ENCODE measurements at places on chromosomes 6 and 20. TPM values are rescaled to one million over a fixed set of nuclear protein-coding genes. Genes with fewer than 3 reads are reported as not detected.

DNA sequence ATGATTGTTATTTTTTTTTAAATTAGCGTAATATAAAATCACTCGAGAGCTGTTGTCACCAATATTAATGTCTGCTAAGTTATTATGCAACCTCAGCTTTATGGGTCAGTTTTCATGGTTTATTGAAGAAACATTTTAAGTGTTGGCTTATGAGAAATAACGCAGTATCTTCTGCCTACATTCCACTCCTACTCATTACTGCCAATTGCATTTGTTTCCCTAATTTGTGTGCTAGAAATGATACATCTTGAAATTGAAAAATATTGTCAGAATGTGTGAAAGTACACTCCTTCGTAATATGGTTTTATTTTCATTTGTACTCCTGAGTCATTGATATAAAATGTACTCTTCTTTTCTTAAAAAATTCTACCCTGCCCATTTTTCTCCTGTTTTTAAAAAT lies 333.3 kb upstream of the HSF2 start:
- no peaks in the 10 kb centered on the region for H3K27me3 ChIP-seq
- H3K27ac ChIP-seq = no peak overlapping the region
- no peaks in the 10 kb centered on the region for H3K36me3 ChIP-seq
- H3K4me3 ChIP-seq = no peak overlapping the region
- DNase-seq = no peak

DNA sequence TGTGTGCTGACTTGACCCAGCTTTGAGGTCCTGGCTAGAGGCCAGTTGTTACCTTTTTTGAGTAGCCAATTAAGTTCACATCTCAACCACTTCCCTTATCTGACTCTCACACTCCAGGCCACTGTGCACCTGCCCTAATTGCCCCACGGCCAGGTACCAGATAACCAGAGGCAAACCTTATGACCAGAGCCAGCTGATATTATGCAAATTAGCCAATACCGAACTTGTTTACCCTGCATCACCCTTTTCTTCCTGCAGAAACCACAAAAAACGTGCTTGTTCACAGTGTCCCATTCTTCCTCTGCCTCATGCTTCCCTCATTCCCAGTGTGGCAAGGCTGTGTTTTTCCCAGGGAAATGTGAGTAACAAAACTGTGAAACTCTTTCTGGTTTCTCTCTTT lies 89.3 kb downstream of the HTR1B start:
- no peaks in the 10 kb centered on the region for H3K36me3 ChIP-seq
- no peak overlapping the region for H3K27ac ChIP-seq
- peak; percentile 2 for DNase-seq
- H3K4me3 ChIP-seq = no peak overlapping the region

DNA sequence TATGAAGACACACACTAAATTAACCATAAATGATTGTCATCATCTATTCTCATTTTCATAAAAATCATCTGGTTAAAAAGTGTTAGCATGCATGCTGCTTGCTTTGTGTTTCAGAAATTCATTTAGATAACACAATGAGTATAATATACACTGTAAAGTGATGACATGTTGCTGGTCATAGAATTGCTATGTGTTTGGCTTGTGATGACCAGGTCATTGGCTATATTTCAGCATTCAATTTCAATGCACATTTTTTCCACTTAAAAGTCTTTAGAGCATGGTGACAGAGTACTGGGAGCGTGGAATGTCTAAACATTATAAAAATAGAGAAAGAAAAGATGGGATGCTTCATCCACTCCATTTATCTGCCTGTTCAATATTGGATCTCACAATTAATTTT lies 1291.1 kb upstream of the MAP3K7 start:
- no peak overlapping the region for H3K27ac ChIP-seq
- no peaks in the 10 kb centered on the region for H3K4me1 ChIP-seq
- no peaks in the 10 kb centered on the region for H3K27me3 ChIP-seq

DNA sequence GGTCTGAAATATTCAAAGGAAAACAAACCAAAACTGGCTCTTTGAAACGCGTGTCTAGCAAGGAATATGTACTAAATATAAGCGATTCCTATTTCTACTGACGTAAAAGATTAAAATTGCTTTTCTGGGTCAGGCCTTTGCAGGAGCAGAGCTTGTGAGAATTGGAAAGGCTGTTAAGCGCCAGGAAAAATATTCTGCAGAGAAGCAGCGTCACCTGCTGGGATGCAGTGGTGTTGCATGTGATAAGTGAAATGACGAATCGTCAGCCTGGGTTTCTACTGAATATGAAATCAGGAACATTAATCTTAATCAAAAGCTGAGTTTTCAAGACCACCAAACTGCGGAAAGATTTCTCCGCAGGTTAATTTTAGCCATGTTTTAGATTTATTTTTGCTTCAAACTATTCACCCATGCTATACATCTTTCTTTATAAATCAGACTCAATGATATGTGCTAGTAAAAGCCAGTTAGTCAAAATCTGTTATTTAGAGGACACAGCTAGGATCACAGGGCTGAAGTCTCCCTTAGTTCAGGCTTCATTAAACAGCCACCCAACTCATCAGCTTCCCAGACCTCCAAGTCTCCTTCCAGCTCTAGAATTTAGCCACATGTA lies 67.4 kb downstream of the ALDH8A1 start:
- H3K4me1 ChIP-seq = peaks cover 16% of the 10 kb centered on the region
- no peak overlapping the region for H3K4me3 ChIP-seq
- H3K27me3 ChIP-seq = no peaks in the 10 kb centered on the region

GRCh38 chr6:74507649-74508048 lies 698.2 kb downstream of the COL12A1 start:
- H3K27me3 ChIP-seq = no peaks in the 10 kb centered on the region
- H3K27ac ChIP-seq = no peak overlapping the region

GRCh38 chr6:4008324-4009047 lies 70.5 kb downstream of the FAM217A start:
- peaks cover 25% of the 10 kb centered on the region for H3K36me3 ChIP-seq
- no peak overlapping the region for H3K4me3 ChIP-seq
- H3K27ac ChIP-seq = no peak overlapping the region
- DNase-seq = peak; percentile 79

BTBD9 gene
- 15.6 TPM for total RNA-seq

FAM210B gene
- 38.2 TPM for total RNA-seq

DNA sequence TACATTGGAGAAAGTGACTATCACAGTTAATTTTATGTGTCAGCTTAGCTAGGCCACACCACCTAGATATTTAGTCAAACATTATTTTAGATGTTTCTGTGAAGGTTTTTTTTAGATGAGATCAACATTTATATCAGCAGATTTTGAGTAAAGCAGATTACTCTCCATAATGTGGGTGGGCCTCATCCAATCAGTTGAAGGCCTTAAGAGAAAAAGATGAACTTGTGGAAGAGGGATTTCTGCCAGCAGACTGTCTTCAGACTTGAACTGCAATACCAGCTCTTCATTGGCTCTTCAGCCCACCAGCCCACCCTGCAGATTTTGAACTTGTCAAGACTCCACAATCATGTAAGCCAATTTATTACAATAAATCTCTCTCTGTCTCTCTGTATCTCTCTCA lies 25.1 kb upstream of the FBXO30 start:
- H3K4me3 ChIP-seq = no peak overlapping the region
- no peak for DNase-seq
- no peak overlapping the region for H3K27ac ChIP-seq
- no peaks in the 10 kb centered on the region for H3K27me3 ChIP-seq

DNA sequence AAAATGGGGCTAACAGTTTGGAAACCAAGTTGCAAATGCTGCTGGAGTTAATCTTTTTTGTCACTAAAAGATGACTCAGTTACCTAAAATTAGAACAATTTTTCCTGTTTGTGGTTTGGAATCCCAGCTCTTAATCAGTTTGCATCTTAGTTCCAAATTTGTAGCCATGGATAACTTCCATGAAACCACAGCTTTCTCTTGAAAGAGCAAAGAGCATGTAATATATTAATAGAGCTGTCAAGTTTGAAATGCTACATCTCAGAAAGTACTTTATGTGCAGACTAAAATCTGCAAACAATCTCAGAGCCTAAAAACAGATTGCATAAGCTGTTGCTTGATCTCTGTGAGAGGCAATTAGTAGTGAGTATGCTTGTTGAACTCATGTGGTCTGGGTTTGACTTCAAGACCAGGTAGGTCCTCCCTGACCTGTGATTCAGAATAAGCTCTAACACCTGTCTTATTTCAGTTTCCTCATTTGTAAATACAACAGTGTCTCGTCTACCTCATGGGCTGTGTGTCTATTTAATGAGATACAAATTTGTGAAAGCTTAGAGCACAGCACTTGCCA lies 23.5 kb downstream of the DHX35 start:
- H3K36me3 ChIP-seq = peaks cover 41% of the 10 kb centered on the region
- H3K27ac ChIP-seq = peak overlapping the region; percentile 59
- no peak overlapping the region for H3K4me3 ChIP-seq

EPPIN gene
- total RNA-seq = not detected

LTB gene
- total RNA-seq = 0.37 TPM

NANP gene
- 5.2 TPM for total RNA-seq

DNA sequence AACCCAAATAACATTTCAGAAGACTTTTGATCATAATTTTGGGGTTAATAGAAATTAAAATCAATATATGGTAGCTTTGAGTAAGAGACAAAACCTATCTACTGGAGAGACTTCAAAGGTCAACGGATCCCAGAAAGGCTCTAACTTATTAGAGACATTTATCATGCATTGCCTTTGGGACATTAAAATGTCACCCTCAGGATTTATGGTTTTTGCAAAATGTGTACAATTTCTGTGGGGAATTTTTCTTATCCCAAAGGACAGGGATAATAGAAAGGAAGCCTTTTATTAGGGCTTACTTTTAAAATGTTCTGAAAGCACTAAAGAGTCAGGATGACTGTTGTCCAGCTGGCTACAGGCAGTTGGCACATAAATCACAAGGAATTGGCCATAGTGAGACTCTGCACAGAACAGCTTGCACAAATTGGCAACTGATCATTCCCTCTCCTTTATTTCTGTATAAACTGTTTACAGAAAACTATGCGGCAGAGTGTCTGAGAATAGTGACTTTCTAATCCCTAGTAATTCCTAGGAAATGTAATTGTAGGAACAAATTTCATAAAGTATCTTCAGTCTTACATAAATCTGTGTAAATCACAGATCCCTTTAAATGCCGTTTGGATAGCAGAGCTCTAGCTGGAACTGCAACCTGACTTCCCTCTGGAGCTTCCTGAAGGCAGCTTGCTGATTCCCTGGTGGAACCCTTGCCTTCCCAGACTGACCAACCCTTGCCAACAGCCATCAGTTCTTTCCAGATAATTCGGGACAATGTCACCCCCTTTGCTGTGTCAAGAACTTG lies 201.1 kb upstream of the PREP start:
- no peak overlapping the region for H3K4me3 ChIP-seq
- H3K27ac ChIP-seq = peak overlapping the region; percentile 54
- no peaks in the 10 kb centered on the region for H3K27me3 ChIP-seq

- no peak overlapping the region for H3K4me3 ChIP-seq
- H3K27ac ChIP-seq = no peak overlapping the region
- H3K36me3 ChIP-seq = no peaks in the 10 kb centered on the region
- no peaks in the 10 kb centered on the region for H3K27me3 ChIP-seq
Measured at GRCh38 chr20:13259921-13260320, 38.8 kb downstream of the ISM1 start.

HLA-C gene
- total RNA-seq = 228 TPM

- no peak overlapping the region for H3K4me3 ChIP-seq
- no peaks in the 10 kb centered on the region for H3K36me3 ChIP-seq
- H3K27me3 ChIP-seq = no peaks in the 10 kb centered on the region
- no peak overlapping the region for H3K27ac ChIP-seq
- DNase-seq = no peak
Measured at GRCh38 chr20:23547613-23548012, 20.7 kb downstream of the CST9L start.

FAXC gene
- total RNA-seq = 2.3 TPM

- no peak overlapping the region for H3K27ac ChIP-seq
- no peaks in the 10 kb centered on the region for H3K36me3 ChIP-seq
- peaks cover 6% of the 10 kb centered on the region for H3K4me1 ChIP-seq
- peak overlapping the region; percentile 58 for H3K4me3 ChIP-seq
- H3K27me3 ChIP-seq = peaks cover 25% of the 10 kb centered on the region
Measured at GRCh38 chr6:89597988-89598387, 40.6 kb downstream of the LYRM2 start.

DNA sequence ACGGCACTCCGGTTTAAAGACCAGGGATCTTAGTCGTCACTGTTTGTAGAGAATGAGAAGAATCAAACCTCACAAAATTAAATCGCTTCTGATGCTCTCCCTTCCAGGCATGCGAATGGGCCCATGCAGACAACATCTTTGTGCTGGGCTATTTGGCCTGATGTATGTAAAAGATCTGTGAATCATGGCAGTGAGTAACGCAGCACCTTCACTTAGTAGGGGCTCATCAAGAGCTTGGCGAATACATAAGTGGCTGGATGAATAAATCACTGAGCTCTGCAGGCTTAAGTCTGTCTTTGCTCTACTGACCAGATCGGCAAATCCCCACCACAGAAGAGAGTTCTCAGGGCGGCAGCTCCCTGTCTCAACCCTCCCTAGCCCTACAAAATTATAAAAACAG lies 44.8 kb upstream of the AFDN start:
- peaks cover 33% of the 10 kb centered on the region for H3K27me3 ChIP-seq
- H3K4me1 ChIP-seq = peaks cover 2% of the 10 kb centered on the region
- no peaks in the 10 kb centered on the region for H3K36me3 ChIP-seq
- no peak overlapping the region for H3K4me3 ChIP-seq
- DNase-seq = no peak
- no peak overlapping the region for H3K27ac ChIP-seq

DNA sequence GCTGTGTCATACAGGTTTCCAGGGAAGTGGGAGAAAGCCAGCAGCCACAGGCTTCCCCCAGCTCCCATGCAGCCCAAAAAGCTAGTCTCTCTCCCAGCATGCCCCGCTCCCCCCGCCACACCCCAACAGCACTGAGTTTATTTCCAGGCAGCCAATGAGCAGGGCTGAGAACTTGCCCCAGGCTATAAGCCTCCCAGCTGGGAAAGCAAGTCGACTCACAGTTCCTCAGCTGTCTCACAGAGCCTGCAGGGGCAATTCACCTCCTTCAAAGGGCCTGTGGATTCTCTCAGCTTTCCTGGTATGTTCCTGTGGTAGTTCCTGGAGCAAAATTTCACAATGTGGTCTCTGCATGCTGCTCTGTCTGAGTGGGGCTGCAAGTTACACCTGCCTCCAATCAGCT lies 34.2 kb downstream of the PAX1 start:
- H3K36me3 ChIP-seq = no peaks in the 10 kb centered on the region
- H3K27ac ChIP-seq = no peak overlapping the region
- H3K4me1 ChIP-seq = no peaks in the 10 kb centered on the region

DNA sequence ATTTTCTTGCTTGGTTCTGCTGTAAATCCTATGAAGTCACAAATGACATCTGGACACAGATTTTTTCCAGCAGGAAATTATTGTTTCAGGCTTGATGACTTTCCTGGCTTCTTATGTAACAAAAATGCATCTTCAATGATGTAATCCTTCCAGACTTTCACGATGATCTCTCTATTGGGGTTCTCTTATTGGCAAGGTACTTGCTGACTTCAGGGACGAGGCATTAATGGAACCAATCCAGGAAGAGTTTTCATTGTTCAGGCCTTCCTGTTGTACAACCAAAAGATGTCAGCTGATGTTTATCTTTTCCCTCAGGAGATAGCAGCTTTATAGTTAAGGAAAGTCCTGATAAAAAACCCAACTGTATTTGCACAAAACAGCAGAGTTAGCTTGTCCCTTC lies 118.5 kb upstream of the MMS22L start:
- H3K4me3 ChIP-seq = no peak overlapping the region
- peaks cover 24% of the 10 kb centered on the region for H3K27me3 ChIP-seq
- no peaks in the 10 kb centered on the region for H3K4me1 ChIP-seq
- no peak overlapping the region for H3K27ac ChIP-seq
